CD4-positive, alpha-beta T cell treated with Interleukin-1 beta for 1 hour (primary cell): ENCODE measurements at places on chromosomes 11 and 22.
A peak's percentile ranks its signal among the peaks of the same experiment; 100 is the strongest.

DNA sequence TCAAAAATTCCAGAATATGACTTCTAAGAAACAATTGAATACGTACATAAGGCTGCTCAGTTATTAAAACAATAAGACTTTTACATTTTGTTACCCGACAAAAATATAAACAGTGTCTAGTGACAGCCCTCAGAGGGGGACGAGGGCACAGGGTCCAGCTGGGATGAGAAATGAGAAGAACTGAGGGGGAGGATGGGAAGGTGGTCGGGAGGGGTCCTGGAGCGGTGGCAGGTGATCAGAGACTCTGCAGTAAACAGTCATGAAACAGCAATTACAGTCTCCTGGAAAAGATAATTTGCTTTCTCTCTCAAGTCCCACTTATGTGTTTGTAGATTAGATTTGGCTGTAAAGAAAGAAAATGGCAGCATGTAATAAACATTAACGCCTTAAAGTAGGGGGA is 56.0 kb downstream of the PACSIN2 start:
- no peak for DNase-seq

GRCh38 chr11:69654001-69654659 is 13.2 kb downstream of the CCND1 start:
- no peak for DNase-seq

GRCh38 chr11:75031771-75032549 is 43.2 kb downstream of the NEU3 start:
- DNase-seq, result peak; percentile 44

GRCh38 chr22:48426466-48427380 is 1401.0 kb downstream of the BRD1 start:
- DNase-seq, result no peak

- DNase-seq, result no peak
Observed at GRCh38 chr11:8336356-8337129, 72.9 kb upstream of the LMO1 start.

DNA sequence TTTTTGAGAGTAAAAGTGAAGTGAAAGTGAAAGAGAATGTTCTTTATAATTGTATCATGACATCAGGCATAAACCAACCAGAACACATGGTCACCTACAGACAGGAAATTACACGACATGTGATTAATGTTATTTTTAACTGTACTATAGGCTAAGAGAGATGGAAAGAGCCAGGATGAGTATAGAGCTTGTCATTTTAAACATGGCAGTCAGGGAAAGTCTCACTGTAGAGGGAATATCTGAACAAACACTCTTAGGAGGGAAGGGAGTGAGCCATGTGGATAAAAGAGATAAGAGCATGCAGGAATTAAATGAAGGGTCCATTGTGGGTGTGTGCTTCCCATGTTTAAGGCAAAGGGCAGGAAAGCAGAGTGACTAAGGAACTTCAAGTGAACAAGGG is 599.1 kb upstream of the FAT3 start:
- DNase-seq, result no peak

DNA sequence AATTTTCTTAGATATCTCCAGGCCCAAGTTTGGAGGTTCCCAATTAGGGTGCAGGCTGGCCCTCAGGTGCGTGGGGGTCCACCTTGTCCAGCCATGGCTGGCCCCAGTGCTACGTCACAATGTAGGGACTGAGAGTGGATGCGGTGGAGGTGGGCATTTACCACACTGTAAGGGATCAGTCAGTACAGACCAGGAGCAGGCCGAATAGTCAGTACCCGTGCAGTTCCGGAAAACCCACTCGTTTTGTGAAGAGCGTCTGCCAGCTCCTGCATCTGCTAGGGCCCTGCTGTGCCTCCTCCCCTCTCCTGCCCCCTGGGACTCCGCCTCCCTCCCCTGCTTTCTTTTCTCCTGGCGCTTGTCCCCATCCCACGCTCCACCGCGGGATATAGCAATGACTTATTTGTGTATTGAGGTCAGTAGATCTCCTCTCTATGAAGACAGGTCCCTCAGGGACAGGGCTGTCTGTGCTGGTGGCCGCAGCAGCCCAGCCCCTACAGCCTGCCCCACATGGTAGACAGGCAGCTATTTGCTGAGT is 50.4 kb upstream of the SEPTIN5 start:
- no peak for DNase-seq

- no peak for DNase-seq
Observed at GRCh38 chr11:28702450-28702790, 594.2 kb downstream of the METTL15 start.

DNA sequence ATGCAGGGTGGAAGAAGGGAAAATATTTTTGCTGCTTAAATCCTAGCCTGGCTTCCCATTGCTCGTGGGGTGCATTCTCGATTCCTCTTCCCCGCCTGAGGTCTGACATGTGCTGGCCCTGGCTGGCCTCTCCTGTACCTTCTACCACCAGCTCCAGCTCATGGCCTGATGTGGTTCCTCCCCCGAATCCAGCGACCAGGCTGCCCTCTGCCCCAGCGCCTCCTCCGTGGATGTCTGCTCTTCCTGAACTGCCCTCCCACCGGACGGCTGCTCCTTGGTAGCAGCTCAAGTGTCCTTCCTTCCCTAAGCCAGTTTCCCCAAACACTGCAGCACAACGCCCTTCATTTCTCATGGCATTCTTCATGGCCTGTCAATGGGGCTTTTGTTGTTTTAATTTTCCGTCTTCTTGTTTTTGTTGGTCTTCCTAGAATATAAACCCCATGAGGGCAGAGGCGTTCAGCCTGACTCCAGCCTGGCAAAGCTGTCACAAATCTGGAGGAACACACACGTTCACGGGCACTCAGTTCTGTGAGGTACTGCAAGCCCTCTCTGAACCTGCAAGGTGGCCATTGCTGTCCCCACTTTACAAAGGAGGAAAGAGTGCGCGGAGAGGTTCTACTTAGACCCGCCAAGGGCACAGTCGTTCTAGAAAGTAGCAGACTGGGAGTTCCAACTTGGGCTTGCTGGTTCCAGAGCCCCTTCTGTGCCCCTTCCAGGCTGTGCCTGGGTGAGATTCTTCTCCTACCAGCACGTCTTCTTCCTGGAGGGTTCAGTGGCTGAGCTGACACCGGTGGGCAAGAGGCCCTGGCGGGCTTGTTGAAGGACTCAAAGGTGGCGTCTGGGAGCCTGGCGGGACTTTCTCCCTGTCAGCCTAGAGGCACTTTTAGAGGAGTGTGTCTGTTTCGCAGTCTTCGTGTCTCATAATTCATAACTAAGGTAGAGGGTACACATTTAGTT is 953 bp upstream of the LRP5 start:
- no peak for DNase-seq

GRCh38 chr22:19708321-19709011 is 5.8 kb upstream of the SEPTIN5 start:
- no peak for DNase-seq

DNA sequence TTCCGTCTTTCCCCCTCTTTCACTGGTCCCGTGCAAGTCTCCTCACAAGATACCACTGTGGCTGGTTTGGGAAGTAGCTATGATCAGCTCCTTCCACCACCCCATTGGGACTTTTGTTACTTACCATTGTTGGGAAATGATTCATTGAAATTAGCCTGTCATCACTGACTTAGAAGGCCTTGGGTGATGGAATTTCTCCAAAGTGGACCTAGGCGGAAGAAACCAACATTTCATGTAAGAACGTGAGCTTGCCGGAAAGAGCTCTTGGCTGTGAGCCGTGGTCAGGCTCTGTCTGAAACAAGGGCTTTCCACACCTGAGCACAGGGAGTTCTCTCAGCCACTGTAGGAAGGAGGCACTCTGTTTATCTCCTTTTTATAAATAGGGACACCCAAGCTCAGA is 23.5 kb upstream of the CRYBB3 start:
- no peak for DNase-seq

- no peak for DNase-seq
Observed at GRCh38 chr11:117998664-117999353, 12.6 kb downstream of the IL10RA start.

GRCh38 chr11:41845066-41845465 is 385.6 kb upstream of the LRRC4C start:
- DNase-seq, result no peak

GRCh38 chr22:38700270-38700788 is 414 bp downstream of the JOSD1 start:
- no peak for DNase-seq

DNA sequence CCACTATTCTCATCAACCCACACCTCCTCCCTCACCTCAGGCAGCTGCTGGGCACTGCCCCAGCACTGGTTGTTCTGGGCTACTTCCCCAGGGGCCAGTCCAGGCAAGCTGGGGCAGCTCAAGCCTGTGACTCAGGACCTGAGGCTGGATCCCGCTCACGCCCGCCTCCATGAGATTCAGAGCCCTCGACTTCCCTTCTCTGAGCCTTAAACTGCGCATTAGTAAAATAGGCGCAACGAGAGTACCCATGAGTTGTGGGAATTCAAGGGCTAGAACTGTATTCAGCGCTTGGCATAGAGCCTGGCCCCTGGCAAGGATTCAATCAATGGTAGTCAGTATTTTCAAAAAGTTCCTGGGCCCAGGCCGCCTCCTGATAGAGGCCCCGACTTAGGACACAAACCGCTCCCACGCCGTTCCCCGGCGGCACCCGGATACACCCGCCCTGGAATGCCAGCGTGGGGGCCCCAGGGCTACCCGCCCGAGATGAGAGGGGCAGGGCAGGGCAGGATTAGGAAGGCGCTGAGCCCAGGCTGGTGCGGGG is 723 bp upstream of the CD82 start:
- DNase-seq, result no peak

- no peak for DNase-seq
Observed at GRCh38 chr11:129785383-129786111, 30.1 kb upstream of the TMEM45B start.

GRCh38 chr11:27914080-27914479 is 193.9 kb downstream of the KIF18A start:
- no peak for DNase-seq

GRCh38 chr11:121451178-121451985 is 732 bp upstream of the SORL1 start:
- DNase-seq, result no peak

- DNase-seq, result no peak
Observed at GRCh38 chr11:74069146-74070046, 60.5 kb upstream of the UCP3 start.
